Caki2 (cell line): ENCODE measurements at places on chromosomes 3 and 15.

GRCh38 chr15:70589728-70590127, 173.6 kb downstream of the UACA start:
- no peak for DNase-seq

GRCh38 chr3:102290241-102290640, 144.6 kb upstream of the ZPLD1 start:
- no peak for DNase-seq

- DNase-seq = no peak
These were observed 405.1 kb downstream of the TUSC7 start for GRCh38 chr3:117114517-117115265.

DNA sequence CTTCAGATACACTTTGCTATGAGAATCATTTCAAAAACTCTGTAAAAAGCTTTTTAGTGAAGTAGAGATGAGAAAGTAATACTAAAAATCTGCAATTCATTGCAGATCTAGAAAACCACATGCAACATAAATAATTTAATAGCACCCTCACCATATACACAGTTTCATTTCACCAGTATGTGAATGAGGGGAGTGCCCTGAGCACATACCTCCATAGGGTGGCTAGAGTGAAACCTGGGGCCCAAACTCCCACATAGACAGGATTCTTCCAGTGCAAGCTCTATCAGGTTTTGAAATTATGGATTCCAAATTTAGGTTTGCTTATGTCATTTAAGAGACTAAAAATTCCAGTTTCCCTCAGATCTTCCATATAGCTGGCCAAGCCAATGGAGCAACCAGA, 973.4 kb upstream of the CFAP20DC start:
- no peak for DNase-seq

DNA sequence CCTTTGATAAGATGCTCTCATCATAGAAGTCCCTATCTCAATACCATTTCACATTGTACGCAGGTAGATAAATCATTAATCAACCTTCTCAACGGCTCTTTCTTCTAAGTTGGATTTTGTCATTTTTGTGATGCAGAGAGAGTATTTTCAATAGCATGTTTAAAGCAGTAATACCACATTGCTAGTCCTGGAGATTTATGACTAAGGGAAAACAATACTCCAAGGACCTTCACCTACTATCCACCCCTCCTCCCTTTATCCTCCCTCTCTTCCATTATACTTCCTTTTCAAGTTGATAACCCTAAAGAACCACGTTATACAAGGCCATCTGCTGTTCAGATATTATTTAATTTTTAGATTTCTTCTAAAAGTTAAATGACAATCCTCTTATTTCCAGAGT, 65.3 kb upstream of the CHMP2B start:
- DNase-seq = no peak

- peak; percentile 100 for DNase-seq
These were observed 96.1 kb upstream of the CHD2 start for GRCh38 chr15:92803852-92804609.

GRCh38 chr3:195033531-195034091, 237.3 kb downstream of the XXYLT1 start:
- DNase-seq = peak; percentile 66

- DNase-seq = no peak
These were observed 4.2 kb downstream of the TEX264 start for GRCh38 chr3:51675201-51675611.

GRCh38 chr3:53989451-53989850, 97.8 kb upstream of the SELENOK start:
- no peak for DNase-seq

- no peak for DNase-seq
These were observed 16.3 kb upstream of the CRTC3 start for GRCh38 chr15:90513448-90513847.

DNA sequence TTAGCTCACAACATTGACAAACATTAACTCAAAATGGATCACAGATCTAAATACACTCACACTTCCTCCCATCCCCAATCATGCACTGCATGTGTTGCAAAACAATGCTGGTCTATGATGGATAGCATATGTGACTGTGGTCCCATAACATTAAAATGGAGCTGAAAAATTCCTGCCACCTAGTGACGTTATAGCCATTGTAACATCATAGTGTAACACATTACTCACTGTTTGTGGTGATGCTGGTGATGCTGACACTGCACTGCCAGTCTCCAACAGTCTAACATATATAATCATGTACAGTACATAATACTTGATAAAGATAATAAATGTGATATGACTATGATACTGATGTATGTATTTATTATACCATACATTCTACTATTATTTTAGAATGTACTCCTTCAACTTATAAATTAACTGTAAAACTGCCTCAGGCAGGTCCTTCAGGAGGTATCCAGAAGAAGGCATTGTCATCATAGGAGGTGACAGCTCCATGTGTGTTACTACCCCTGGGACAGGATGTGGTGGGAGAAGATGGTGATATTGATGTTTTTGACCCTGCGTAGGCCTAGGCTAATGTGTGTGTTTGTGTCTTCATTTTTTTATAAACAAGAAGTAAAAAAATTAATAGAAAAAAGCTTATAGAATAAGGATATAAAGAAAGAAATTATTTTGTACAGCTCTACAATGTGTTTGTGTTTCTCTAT, 41.3 kb downstream of the TXNRD3 start:
- no peak for DNase-seq

- DNase-seq = no peak
These were observed 92.3 kb upstream of the ROPN1 start for GRCh38 chr3:124084022-124084881.

DNA sequence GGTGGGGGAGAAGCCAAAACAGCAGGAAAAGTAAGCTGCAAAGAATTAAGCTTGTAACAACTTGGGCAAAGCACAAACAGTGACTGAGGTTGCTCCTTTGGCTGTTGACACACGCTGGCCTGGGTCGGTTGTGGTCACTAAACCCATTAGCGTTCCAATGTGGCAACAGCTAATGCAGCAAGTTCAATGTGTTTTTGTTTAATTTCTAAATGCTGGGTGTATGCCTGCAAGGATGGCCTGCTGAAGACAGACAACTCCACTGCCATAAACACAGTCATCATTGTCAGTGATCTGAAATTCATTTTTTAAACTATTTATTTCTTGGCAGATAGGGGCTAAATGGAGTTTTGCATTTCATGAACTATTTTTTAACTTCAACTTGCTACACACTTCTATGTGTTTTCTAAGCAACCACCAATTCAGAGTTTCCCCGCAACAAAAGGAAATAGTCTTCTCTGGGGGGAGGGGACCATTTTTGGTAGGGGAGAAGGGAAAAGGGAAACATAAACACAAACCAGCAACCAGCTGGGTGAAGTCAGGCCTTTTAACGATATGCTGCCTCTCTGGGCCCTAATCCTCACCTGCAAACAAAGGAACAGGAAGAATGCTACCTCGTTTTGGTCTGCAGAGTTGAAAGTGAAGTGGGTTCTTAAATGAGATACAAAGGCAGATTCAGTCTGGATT, 34.8 kb upstream of the WNT5A start:
- DNase-seq = no peak

GRCh38 chr3:72446218-72447058, 401.8 kb downstream of the SHQ1 start:
- peak; percentile 39 for DNase-seq
